ENCODE measurements at places on chromosomes 2 and 18. TPM values are rescaled to one million over a fixed set of nuclear protein-coding genes. Genes with fewer than 3 reads are reported as not detected.

DNA sequence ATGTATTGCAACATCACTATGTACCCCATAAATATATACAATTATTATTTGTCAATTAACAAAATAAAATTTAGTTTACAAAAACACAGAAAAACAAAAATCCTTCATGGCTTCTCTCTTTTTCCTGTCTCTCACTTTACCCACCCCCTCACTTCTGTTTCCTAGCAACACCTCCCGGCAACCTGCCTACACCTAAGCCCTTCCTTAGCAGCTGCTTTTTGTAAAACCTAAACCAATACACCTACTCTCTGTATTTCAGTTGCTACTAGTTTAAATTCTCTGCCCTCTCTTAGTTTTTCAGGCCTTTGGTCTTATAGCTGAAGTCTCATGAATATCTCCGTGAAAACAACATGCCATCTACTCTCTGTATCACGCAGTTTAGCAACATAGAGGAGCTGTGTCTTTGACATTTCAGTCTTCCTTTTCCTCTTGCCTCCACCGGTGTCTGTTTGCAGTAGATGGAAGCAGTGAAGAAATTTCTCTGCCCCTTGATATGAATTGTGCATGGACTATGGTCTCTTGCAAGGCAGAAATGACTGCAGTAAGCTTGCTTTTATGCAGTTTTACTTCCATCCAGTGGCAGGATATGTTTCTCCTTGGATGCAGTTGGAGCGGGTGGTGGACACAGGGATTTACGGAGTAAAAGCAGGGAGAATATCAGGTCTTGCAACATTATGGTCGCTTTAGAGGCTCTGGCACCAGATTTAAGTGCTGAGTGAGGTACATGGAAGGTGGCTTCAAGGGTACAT lies 42.0 kb upstream of the ZDBF2 start:
- no peak for DNase-seq

DNA sequence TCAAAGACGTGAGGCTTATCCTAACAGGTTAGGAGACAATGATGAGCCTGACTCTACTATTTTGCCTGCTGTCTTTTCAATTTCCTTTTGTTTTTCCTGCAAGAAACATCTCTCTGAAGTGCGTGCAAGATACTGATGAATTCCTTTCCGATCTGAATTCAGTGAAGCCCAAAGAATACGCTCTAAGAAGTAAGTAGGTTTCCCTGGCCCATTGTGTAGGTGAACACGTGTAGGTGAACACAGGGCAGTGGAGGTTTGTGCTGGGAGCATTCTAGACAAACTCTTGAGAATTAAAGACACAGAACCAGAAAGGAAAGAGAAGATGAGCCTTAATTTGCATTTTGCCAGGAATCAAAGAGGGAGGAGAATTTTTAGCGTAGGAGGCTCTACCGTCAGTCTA lies 132.0 kb downstream of the ZNF532 start:
- DNase-seq: no peak

DNA sequence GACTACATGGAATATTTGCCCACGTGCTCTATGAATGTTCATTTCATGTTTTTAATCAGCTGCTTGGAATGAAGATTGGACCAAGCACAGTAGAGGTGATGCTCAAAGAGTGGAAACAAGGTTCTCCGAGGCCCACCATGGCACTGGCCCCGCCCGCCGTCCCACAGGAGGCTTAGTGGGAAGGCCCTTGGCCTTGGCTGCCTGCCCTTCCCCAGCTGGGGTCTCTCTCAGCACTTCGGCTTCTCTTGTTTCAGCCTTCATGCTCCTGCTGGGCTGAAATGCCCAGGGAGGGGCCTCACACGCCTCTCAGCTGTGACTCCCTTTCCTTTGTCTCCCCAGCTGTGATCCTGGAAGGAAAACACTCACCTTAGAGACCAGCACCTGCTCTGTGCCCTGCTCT lies 833.2 kb downstream of the GALR1 start:
- no peak for DNase-seq

DNA sequence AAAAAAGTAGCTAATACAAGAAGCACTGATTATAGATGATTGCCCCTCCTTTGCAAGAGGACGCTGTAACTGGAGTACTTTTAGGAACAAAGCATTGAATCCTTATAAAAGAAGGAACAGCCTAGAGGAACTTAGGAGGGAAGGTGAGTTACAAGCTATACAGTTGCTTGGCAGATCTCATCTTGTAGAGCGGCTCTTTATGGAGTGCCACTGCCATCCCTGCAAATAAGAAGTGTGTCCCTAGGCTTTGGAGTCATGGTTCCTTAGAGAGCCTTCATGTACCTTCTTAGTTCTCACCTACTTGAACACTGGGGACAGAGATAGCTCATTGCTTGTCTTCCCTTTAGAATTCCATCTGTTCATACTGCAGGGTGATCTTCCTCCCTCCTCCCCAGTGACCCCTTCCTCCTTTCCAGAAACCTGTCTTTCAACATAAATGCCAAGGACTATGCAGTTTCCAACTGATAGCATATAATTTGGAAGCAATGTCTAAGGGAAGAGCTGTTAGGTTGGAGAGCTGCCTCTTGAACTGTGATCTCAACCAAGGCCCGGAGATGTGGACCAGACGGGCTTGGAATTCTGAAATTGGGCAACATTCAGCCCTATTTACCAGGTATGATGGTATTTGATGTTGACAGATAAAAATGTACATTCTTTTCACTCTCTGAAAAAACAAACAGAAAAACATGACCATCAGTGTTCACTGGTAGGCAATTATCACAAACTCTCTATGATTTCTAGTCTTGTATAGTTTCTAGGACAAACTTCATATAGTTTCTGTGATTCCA lies 7.5 kb downstream of the FMNL2 start:
- DNase-seq: no peak

DNA sequence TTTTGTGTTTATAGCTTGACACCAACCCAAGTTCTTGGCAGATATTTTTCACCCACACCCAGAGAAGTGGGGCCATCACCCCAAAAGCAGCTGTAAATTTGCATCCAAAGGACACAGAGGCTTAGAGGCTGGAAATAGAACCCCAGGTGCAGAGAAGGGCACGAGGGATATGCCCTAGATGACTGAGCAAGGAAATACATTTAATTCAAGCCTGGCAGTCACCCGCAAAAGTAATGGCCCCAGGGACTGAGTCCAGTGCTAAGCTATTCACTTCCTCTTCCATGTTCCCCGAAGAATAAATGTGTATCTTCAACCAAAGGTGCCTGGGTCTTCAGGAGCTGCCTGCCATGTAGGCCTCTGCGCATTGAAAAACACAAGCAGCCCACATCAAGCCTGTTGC lies 14.0 kb upstream of the REG3G start:
- DNase-seq: no peak

GRCh38 chr2:53549497-53549896 lies 218.1 kb upstream of the CHAC2 start:
- no peak for DNase-seq

DNA sequence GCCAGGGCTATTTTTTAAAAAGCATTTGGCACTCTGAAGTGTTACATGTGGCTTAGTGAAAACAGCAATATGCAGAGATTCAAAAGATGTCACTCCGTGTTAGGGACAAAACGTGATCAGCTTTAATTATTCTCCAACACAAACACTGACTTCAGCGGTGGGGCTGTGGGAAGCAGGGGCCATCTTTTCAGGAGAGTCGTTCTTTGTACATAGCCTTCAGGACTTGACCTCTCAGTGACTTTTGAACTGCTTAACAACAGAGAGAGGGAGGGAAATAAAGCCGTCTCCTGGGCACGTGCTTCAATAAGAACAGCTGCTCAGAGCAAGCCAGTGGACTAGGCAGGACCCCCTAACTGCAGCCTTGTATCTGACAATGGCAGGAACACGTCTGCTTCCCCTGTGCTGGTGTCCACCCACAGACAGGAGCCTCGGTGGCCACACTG lies 95.0 kb upstream of the HDAC4 start:
- no peak for DNase-seq

DNA sequence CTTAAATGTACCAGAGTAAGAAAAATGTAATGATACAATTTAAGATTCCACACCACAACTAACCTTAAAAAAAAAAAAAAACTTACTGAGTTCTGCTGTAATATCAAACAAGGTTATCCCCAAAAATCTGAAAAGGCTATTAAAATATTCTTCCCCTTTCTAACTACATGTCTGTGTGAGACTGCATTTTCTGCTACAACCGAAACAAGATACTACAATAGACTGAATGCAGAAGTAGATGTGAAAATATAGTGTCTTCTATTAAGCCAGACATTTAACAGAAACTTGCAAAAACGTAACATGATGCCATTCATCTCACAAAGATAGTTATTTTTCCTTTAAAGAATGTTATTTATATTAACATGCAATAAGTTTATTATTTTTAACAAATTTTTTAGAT lies 16.2 kb downstream of the SS18 start:
- no peak for DNase-seq

GRCh38 chr18:75438891-75439290 lies 11.4 kb upstream of the SMIM21 start:
- no peak for DNase-seq

The TUBB8B gene
- total RNA-seq: not detected

DNA sequence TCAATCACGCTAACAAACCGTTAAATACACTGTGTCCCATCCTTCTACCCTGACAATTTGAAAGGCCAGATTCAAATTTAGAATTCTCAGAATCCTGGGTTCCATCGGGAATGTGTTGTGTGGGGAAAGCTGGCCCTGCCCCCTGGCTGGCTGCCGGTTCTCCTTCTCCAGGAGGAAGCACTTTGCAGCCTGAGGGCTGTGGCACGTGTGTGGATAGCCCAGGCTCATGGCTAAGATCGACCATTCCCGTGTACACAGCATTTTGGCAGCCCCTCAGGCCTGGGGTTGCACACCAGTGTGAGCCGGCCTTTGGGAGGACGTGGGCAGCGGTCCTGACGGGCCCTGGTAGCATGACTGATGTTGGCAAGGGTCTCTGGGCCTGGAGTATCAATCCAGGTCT lies 51.0 kb upstream of the ROCK2 start:
- no peak for DNase-seq

- DNase-seq: no peak
Observed at GRCh38 chr2:192407692-192408091, 213.0 kb upstream of the TMEFF2 start.

- DNase-seq: no peak
Observed at GRCh38 chr2:104045071-104045470, 808.8 kb upstream of the POU3F3 start.

The INPP1 gene
- total RNA-seq: 3.8 TPM

- no peak for DNase-seq
Observed at GRCh38 chr2:150097901-150098531, 389.5 kb downstream of the RND3 start.

GRCh38 chr2:44130441-44130840 lies 38.2 kb upstream of the PPM1B start:
- DNase-seq: no peak

DNA sequence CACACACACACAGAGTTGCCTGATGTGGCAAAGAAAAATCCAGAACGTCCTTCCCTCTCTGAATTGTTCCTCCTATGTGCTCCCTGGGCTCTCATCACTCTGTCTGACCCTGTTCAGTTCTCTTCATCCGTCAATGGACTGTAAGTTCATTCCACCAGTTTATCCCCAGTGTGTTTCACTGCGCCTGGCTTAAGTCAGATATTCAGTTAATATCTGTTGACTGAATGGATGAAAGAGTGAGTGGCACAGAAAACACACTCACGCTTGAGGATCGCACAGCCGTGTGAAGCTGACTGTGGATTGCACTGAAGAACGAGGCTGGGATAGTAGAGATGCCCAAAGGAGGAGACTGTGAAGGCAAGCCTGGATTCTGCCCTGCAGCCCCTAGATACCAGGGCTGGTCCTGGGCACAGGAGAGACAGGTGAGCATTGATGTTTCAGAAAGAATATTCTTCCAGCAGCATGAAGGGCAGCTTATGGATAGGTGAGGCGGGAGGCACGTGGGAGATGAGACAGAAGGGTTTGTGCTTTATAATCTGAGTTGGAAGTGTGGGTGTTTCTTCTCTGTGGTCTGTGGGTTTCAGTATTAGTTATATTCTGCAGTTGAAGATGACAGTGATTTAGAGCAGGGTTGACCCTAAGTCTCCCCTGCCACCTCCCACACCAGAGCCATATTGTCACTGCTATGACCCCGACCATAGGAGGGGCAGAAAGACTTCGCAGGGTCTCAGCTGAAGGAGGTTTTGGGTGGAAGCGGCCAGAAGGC lies 129.9 kb downstream of the SOCS6 start:
- DNase-seq: no peak

DNA sequence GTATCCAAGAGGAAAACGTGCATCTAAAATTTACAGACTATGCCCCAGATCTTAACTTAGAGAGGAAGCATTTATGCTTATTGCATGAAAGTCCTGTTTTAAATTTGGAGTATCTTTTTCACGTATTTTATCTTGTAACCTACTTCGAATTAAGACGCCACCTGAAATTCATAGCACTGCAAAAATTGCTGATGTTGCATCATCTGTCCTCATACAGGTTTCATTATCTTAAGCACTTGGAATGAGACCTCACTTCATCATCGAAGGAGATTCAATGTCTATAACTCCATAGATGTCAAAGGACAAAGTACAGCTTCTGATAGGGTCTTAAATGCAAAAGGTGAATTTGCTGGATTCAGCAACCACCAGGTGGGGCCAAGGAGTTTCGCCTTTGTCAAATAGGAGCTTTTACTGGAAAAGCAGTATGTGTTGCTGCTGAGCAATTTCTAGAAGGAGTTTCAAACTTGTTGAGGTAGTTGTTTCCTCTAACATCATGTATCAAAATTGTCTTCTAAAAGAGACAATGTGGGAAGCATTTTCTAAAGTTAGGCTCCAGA lies 106.4 kb upstream of the CCDC85A start:
- peak; percentile 32 for DNase-seq

DNA sequence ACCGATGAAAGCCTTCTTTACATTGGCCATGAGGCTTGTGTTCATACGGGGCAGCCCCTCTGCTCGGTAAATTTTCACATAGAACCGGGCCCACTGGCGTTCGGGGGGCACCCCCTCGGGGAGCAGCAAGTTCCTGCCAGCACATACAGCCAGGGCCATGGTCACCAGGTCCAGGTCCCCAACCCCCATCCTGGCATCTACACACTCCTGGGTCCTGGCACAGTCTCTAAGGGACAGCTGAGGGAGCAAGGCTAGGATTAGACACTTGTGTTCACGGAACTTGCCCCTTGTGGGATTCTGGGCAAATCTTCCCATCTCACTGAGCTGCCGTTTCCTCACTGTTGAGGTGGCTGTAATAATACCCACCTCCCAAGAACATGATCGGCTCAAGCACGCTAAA lies 5.6 kb upstream of the OTOF start:
- DNase-seq: no peak

The GPR155 gene
- 2.7 TPM for total RNA-seq

GRCh38 chr2:27721884-27722485 lies 49.5 kb upstream of the MRPL33 start:
- DNase-seq: no peak

The RTP5 gene
- 1.1 TPM for total RNA-seq
